ENCODE measurements at places on chromosomes 1 and 21.

- no peak for DNase-seq
Observed at GRCh38 chr1:101506541-101507164, 269.8 kb downstream of the S1PR1 start.

- no peak for DNase-seq
Observed at GRCh38 chr1:100452641-100453040, 85.3 kb upstream of the GPR88 start.

DNA sequence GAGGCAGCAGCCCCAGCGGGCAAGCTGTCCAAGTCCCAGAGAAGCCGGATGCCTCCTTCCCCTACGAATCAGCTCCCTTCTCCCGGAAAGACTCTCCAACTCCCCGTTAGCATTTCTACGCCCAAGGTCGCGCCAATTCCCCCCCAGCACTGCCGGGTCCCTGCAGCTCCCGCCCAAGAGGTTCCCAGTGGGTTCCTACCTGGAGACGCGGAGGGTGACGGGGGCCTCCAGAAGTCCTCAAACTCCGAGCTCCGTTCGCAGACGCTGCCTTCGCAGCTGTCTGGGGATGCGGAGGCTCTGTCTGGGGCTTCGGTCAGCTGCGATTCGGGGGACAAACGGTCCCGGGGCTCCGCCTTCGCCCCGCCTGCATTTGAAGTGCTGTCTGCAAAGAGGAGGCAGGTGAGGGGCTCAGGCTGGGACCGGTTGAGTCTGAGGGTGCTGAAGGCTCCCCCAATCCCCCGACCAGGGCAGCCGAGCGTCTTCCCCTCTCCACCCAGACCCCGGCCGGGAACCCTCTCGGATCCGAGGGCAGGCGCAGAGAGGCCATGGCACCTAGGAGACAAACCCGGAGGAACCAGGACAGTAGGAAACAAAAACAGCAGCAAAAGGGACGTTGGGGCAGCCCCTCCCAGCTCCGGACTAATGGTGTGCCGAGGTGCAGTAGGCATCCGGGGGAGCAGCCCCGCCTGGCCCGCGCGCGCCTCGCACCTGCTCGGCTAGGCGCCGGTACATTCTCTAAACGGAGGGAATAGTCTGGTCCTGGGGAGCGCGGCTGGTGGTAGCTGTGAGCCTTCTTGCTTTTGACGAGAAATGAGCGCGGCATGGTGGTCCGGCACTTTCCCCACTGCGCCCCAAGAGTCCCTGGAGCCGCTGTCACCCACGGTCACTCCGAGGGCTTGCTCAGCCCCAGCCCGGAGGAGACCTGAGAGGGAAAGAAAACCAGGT is 3.8 kb downstream of the GFI1 start:
- DNase-seq: no peak

GRCh38 chr21:18153063-18153462 is 91.6 kb upstream of the CHODL start:
- no peak for DNase-seq

- DNase-seq: no peak
Observed at GRCh38 chr1:23291706-23292105, 52.4 kb downstream of the HNRNPR start.

DNA sequence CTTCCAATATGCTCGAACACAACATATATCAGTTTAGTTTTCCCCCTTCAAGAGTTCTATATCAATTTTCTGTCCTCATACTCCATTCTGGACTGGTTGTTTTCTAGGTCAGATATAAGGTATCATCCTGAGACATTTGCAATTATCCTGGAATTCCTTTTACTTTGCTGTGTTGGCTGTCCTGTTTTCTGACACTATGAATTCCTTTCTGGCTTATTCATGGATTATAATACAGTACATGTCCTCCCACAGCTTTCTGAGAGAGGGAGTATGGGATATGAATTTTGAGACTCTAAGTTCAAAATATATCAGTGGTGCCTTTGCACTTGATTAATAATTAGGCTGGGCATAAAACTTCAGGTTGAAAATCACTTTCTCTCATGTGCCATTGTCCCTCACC is 11.9 kb downstream of the PHTF1 start:
- no peak for DNase-seq

DNA sequence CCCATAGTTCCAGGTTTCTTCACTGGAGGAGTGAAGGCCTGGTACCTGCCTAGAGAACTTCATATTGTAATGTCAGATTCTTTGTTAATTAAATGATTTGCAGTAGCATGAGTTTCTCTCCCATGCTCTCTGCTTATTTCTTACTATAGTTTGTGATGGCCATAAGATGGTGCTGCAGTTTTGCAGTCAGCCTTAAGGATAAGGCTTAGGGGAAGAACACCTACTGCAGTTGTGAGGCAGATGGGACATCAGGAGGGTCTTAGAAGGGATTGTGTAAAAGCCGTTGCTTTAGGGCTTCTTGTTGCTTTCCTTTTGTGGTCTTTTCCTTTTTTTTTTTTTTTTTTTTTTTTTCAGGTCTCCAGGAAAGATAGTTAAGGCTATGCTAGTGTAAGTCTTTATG is 61.8 kb downstream of the MACF1 start:
- no peak for DNase-seq

DNA sequence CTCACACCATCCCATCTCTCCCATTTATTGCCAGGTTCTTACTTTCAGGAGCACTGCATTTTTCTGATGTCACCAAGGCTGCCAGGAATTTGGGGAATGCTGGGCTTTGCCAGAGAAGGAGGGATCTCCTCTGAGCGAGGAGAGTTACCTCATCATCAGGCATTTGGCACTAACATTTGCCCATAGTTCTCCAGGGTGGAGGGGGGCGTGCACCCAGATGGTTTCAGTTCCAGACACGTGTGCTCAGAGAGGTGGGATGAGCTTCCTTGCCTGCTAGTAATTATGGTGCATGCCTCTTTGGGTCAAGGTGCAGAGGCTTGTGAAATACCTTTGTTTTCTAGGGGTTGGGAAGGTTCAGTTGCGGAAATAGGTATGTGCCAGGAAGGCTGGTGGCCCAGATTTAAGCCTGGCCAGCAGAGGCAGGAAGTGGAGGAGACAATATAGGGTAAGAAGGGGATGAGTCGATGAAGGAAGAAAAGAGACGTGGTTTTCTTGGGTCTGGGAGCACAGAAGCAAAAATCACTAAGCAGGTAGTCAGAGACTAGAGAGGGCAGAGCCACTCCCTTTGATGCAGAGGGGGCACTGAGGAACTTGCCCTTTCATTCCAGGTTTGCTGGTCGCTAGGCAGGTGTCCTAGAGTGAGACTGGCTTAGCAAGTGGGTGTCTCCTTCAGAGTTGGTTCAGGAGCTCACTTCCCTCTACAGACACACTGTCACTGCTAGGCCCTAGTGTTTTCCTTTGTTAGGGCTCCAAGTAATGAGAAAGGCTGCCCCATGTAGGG is 7.2 kb downstream of the TUFT1 start:
- peak; percentile 87 for DNase-seq

GRCh38 chr1:20584890-20585289 is 4.0 kb upstream of the CDA start:
- DNase-seq: no peak

DNA sequence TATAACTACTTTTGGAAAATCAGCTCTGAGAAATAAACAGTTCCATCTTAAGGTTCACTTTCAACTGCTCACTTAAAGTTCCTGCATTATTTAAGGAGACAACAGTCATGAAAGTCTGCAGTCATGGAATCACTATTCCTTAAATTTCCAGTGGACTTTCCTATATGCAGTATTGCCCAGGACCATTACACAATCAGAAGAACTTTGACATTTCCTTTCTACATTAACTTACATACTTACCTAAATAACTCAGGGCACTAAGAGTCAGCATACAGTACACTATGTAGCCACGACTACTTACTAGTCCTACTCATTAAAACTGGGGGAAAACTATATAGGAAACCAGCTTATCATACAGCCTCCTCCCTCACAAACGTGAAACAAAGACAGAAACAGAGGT is 220.1 kb downstream of the SLC45A1 start:
- DNase-seq: no peak

DNA sequence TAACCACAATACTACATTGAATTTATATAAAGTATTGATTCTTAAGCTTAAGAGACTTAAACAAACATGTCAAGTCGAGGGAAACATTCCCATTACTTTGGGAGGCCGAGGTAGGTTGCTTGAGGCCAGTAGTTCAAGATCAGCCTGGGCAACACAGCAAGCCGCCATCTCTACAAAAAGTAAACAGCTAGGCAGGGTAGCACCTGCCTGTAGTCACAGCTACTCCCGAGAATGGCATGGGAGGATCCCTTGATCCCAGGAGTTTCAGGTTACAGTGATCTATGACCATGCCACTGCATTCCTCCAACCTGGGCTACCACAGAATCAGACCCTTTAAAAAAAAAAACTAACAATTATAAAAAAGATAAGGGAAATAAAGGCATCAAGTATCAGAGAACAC is 50.4 kb downstream of the EIF4G3 start:
- DNase-seq: no peak

GRCh38 chr1:16072616-16073484 is 601 bp downstream of the FAM131C start:
- DNase-seq: no peak

DNA sequence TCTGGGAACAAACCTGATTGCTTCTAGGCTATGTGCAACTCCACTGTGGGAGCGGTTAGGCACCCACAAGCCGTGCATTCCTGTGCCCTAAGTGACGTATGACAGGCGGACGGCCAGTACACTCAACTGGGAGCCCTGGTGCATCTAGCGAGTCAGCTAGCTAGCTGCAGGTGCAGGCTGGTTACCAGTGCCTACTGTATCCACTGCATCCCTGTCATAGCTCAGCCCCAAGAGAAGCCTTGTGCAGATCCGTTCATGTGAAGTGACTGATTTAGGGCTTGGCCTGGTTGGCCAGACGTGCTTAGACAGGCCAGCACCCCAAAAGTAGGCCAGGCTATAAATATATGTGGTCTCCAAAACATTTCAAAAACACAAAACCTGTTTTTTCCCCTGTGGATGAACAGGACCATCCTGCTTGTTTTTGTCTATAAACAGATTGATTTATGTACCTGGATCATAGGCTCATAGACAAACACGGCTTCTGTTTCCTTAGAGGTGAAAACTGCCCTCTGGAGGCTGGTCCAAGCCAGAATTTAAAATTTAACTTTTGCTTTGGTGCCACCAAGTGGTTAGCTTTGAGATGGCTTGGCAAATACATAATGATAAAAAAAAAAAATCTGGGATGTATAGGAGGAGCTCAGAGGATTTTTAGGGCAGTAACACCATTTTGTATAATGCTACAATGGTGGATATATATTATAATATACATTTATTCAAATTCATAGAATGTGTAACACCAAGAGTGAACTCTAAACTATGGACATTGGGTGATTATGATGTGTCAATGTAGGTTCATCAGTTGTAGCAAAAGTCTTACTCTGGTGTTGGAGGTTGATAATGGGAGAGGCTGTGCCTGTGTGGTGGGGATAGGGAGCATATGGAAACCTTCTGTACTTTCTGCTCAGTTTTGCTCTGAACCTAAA is 68.5 kb downstream of the GIPC2 start:
- DNase-seq: peak; percentile 49

DNA sequence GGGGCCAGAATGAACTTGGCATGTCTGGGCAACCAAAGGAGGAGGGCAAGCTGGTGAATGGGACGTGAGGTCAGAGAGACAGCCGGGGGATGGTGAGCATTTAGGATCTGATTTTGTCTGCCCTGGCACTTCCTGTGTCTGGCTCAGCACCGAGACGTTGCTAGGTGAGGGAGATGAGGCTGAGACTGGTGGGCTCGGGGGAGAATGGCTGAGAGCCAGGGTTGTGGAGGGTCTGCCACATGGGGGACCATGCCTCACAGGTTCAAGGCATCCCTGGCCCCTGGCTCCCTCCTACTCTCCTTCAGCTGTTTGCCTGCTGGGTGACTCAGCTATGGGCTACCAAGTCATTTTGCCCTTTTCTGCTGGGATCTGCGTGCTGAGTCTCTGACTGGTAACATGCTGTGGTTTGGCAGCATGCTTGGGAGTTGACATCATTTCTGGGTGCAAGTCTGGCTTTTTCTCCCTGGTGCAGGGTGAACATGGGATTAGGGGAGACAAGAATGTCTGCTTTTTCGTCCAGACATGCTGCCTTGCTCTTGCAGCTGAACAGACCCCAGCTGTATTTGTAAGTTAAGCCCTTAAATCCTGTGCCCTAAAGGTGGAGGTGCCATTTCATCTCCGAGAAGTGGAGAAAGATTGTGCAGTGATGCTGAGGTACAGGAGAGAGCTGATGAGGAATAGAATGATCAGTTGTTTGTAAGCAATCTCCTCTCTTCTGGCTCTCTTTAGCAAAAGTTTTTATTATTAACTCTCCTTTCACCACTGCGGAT is 17.6 kb downstream of the GALNT2 start:
- peak; percentile 94 for DNase-seq

GRCh38 chr1:69739251-69739605 is 171.5 kb downstream of the LRRC7 start:
- no peak for DNase-seq

GRCh38 chr1:156752843-156753482 is 1.5 kb upstream of the HDGF start:
- no peak for DNase-seq

GRCh38 chr21:36693489-36694030 is 5.4 kb upstream of the SIM2 start:
- DNase-seq: no peak

GRCh38 chr1:196678510-196678884 is 26.7 kb downstream of the CFH start:
- DNase-seq: no peak

DNA sequence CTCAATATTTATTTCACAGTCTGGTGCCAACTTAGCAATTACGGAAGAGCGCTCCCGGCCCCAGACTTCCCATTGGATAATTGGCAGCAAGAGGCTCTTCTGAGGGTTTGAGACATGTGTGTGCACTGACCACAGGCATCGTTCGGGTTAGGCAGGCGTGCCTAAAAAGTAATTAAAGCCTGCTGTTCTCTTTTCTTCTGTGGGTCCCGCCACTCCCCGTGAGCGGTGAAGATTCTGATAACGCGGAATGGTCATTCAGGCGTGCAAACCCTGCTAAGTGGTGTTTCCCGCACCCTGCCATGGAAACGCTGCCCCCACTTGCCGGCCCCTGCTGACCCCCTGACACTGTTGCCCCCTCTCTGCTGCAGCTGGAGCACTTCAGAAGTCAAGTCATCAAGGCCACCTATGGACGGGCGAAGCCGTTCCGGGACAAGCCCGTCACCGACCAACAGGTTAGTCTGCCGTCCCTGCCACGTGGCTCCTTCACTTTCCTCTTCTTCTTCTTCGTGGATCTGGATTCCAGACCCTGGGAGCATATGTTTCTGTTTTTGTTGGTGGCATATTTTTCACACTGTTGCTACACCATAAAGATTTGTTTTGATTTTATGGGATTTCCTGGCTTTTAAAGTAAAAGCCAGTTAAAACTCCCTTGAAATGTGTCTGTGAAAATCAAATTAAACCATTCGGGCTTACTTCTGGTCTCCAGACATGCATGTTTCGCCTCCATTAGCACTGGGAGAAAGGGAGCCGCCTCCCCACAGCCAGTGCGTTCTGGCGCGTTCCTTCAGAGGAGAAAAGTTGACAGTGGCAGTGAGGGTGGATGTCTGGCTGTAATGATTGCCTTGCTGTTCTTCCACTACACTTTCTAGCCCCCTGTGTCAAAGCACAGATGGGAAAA is 79.9 kb downstream of the FHAD1 start:
- DNase-seq: peak; percentile 90

- DNase-seq: no peak
Observed at GRCh38 chr1:86069757-86070145, 86.8 kb downstream of the COL24A1 start.
